Inflammatory macrophage treated with lipopolysaccharide for 4 hours (primary cell): ENCODE measurements at places on chromosomes 2 and 18.

- peak; percentile 50 for DNase-seq
These were observed 314.5 kb downstream of the PRKCE start for GRCh38 chr2:45965871-45966498.

GRCh38 chr2:120625865-120626560 lies 109.7 kb upstream of the GLI2 start:
- no peak for DNase-seq

- DNase-seq = no peak
These were observed 4.6 kb downstream of the CCNYL1 start for GRCh38 chr2:207716056-207716455.

- DNase-seq = no peak
These were observed 26.2 kb downstream of the NAB1 start for GRCh38 chr2:190674966-190675650.

- peak; percentile 55 for DNase-seq
These were observed 19.0 kb downstream of the TPGS2 start for GRCh38 chr18:36809590-36810381.
